ENCODE measurements at places on chromosomes 2 and 18.
A peak's percentile ranks its signal among the peaks of the same experiment; 100 is the strongest.

DNA sequence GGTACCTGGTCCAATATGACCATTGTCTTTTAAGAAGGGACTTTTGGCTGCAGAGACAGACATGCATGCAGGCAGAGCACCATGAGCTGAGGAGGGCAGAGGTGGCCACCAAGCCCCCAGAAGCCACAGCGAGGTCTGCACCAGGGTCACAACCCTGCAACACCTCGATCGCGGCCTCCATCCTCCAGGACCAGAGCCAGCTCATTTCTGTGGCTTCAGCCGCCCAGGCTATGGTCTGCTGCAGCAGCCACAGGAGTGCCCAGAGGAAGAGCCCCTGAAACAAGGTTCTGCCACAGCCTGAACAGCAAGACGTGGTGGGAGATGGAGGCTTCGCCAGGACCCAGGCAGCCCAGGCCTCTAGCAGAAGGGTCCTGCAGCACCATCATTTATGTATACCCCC lies 53.9 kb downstream of the ANKMY1 start:
- DNase-seq = no peak

- no peak for DNase-seq
Measured at GRCh38 chr2:140747090-140747489, 1383.7 kb downstream of the LRP1B start.

GRCh38 chr2:42860319-42861094 lies 68.1 kb upstream of the HAAO start:
- DNase-seq = no peak

- no peak for DNase-seq
Measured at GRCh38 chr2:187310701-187311100, 137.4 kb downstream of the CALCRL start.

DNA sequence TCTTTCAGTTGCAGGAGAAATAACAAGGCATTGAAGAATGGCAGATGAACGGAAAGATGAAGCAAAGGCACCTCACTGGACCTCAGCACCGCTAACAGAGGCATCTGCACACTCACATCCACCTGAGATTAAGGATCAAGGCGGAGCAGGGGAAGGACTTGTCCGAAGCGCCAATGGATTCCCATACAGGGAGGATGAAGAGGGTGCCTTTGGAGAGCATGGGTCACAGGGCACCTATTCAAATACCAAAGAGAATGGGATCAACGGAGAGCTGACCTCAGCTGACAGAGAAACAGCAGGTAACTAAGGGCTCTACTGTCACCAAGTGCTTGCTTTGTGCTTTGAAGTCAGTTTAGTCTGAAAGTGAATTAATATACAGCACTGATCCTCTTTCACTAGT lies 118.5 kb upstream of the UNC80 start:
- no peak for DNase-seq

- DNase-seq = no peak
Measured at GRCh38 chr2:144462266-144462665, 57.7 kb downstream of the ZEB2 start.

GRCh38 chr2:195648787-195649186 lies 8.2 kb upstream of the SLC39A10 start:
- no peak for DNase-seq

DNA sequence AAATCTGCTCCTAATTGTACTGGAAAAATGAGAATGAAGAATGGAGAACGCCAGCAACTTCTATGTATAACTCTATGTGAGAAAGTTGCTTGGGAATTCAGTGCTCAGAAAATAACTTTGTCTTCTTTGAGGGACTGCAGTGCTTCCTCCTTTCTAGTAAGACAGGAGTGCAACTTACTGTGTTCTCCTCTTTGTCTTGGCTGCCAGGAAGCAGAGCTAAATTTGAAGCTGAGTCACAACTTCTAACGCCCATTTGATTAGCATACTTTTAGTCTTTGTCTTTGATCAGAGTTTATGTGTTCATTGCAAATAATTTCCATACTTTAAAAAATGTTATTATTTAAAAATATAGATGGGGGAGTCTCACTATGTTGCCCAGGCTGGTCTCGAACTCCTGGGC lies 6.6 kb downstream of the ARHGAP25 start:
- DNase-seq = no peak

- DNase-seq = no peak
Measured at GRCh38 chr2:121038891-121039616, 245.9 kb downstream of the TFCP2L1 start.

DNA sequence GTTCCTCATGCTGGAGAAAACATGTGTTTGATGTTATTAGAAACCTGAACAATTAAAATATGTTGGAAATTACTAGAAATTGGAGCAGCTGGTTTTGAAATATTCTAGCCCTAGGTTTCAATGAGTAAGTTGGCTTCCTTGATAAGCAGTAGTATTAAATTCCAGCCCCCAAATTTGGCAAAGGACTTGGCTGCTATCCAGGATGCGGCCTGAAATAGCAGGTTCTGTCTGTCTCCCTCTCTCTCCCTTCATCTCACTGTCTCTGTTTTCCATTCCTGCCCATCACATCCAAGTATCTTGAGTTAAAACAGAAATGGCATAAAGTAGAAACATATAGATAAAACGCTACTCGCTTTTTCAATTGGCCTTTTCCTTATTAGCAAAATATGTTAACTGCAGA lies 20.9 kb upstream of the GPR45 start:
- no peak for DNase-seq

DNA sequence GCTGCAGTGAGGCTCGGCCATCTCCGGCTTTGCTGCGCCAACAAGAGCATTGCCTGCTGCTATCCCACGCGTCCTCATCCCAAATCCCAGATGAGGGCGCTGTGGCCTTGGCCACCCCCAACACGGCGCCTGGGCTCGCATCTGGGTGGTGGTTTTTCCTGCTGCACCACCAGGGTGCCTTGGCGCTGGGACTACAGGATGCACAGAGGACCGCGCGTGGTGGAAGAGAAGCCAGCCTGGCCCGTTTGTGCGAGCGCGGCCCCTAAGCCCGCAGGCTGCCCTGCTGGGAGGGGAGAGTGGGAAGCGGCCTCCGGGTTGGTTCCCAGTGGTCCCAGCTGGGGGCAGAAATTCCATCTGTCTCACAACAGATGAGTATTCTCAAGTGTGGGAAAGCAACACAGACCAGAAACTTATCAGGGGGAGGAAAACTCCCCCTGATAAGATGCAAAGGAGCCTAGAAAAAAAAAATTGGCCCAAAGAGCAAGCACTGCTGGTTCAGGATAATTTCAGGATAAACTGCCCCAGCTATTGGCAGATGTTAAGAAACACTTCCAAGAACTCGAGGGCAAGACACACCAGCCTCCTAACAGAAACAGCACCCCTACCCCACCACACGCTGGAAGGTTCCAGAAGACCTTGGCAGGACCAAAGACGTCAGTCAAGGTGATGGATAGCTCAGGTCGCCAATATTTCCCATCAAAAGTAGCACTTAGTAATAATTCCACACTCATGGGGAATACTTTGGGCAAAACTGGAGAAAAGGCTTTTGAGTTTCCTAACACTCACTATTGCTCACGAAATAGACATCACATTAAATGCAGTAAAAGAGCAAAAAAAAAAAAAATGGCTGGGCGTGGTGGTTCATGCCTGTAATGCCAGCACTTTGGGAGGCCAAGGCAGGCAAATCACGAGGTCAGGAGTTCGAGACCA lies 152.1 kb downstream of the PXDN start:
- peak; percentile 83 for DNase-seq

DNA sequence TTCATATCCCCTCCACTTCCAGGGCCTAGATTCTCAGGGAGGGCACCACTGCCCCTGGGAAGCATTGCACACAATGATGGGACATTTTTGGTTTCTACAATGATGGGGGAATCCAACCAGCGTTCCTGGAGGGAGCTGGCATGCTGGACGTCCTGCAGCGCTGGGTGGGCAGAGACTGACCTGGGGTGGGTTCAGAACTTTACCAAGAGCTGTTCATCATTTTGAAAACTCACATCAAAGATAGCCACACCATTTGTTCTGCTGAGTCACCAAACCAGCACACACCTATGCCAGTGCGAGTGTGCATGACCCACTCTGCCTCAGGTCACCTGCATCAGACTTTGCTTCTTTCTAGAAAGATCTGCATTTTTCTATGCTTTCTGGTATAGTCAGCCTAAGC lies 14.1 kb upstream of the ARMC9 start:
- no peak for DNase-seq

- no peak for DNase-seq
Measured at GRCh38 chr2:162175714-162176113, 23.7 kb upstream of the GCG start.

- DNase-seq = no peak
Measured at GRCh38 chr18:2572892-2573291, 1.5 kb downstream of the NDC80 start.

GRCh38 chr2:40396124-40396523 lies 55.8 kb downstream of the SLC8A1 start:
- DNase-seq = no peak

- no peak for DNase-seq
Measured at GRCh38 chr2:172510088-172510487, 45.8 kb upstream of the PDK1 start.

DNA sequence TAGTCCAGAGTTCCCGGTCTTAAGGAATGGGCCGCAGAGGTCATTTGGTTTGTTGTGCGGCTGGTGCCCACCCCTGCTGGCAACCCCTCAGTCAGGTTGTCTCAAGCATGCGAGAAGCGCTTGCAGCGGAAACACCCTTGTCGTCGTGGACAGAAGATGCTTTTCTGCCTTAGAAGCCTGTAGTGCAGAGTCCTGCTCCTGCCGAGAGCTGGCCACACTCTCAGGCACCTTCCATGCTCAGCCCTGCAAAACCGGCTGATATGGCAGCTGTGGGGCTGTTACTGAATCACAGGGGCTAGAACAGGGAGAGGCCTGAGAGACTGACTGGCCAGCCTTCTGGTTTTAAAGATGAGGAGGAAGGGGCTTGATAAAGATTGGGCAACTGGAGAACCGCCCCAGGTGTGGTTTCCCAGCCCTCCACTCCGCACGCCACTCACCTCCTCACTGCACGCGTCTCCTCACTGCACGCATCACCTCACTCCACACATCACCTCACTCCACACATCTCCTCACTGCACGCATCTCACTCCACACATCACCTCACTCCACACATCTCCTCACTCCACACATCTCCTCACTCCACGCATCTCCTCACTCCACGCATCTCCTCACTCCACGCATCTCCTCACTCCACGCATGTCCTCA lies 103.6 kb downstream of the USP40 start:
- no peak for DNase-seq

GRCh38 chr2:179842498-179843153 lies 18.8 kb downstream of the ZNF385B start:
- DNase-seq = peak; percentile 29

DNA sequence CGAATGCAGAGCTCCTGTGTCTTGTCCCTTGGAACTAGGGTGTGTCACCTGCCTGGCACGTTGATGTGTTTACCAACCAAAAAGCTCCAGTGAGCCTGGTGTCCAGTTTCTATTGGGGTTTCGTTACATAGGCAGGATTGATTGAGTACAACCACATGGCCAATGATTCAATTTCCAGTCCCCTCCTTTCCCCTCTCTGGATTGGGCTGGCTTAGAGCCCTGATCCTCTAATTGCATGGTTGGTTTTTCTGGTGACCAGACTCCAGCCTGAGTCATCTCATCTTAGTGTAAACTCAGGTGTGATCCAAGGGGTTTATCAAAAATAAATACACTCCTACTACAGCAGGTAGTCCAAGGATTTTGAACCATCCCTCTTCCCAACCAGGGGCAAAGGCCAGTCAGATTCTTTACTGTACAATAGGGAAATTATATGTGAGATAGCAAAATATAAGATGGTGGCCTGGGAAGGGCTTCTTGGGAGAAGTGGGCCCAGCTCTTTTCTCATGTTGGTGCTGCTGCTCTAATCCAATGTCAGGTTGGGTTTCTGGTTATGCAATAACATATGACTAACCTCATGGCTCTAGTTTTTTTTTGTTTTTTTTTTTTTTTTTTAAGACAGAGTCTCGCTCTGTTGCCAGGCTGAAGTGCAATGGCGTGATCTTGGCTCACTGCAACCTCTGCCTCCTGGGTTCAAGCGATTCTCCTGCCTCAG lies 64.7 kb upstream of the MGAT5 start:
- no peak for DNase-seq

DNA sequence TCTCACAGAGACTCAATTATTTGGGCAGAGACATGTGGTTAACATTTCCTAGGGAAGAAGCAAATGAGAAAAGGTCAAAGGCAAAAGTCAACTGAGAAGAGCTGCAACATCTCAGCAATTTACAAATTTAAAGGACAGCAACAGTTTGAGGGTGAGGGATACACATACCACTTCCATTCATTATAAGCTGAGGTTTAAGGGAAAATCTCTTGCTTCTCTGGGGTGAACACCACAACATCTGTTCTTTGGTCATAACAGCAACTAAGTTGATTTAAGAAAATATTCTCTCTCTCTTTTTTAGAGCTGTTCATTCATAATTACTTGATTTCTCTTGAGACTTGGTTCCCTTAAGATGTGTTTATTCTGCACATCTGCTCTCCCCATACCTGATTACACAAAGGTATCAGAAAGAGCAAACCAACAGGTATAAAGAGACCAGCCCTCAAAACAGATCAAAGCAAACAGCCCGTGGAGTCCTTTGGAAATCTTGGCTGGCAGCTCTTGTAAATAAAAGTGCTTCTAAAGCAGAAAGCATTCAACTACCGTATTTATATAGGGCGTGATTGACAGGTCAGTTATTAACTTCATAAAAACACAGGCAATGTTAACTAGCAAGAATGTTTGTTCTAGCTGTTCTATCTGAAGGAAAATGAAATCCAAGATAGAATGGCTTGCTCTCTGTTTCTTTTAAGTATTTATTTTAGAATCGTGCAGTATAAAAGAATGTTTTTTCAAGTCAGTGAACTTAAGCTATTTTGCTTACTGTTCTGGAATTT lies 132.8 kb downstream of the THADA start:
- no peak for DNase-seq

DNA sequence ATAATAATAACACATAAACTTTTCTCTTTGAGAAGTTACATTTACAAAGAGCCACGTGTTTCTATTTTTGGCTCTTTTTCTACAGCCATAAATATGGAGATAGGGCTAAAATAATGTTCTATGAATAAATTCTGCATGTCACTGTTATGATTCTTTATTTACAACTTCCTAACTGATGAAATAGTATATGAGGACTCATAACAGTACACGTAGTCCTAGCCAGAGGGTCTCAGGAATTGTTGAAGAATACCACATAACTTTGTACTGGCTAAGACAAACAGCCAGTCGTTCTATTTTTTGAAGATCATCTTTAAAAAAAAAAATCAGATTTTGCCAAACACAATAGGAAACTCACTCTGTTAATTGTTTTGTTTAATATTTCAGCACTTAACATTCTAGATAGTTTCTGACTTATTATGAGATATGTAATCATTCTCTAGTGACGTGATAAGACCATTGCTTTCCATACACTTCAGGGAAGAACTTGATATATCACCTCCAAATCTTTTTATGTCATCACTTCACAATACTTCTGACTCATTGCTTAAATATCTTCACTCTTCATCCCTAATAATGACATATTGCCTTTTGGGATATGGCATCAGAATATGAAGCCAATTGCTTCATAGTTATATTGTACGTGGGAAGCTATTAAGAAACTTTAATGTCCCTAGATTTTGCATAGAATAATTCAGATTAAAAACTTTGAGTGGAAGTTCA lies 256.1 kb downstream of the XIRP2 start:
- no peak for DNase-seq

- DNase-seq = no peak
Measured at GRCh38 chr2:9030190-9030589, 26.7 kb upstream of the MBOAT2 start.

Data from left ventricle myocardium superior (tissue), 1 donor.